CD8-positive, alpha-beta T cell (primary cell): ENCODE measurements at places on chromosomes 1 and 21.

DNA sequence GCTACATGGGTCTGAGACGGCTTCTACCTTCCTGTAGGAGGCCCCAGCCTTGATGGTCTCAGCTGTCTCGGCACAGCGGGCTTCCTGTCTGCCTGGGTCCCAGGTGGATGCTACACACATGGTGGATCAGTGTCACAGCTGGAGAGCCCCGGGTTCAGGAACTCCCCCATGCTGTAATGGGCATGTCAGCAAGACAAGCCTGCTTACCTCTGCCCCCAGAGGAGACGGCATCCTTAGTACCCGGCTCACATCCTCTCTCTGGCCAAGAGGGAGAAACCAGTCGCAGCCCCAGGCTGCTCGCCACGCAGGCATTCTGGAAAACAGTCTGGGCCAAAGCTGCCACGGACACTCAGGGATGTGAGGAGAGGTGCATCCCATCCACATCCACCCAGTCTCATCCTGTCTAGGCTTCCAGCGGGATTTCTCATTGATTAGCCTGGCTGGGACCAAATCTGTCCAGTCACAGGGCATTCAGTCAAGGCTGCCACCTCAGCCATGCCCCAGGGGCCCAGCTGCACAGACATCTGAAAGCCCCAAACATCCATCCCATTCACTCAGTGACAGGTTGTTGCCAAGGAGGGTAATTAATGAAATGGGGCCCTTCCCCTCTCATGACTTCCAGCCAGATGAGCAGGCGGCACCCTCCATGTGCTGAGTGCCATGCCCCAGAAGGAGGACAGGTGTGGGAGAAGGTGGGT is 10.5 kb downstream of the SNAP47 start:
- DNase-seq, result no peak

DNA sequence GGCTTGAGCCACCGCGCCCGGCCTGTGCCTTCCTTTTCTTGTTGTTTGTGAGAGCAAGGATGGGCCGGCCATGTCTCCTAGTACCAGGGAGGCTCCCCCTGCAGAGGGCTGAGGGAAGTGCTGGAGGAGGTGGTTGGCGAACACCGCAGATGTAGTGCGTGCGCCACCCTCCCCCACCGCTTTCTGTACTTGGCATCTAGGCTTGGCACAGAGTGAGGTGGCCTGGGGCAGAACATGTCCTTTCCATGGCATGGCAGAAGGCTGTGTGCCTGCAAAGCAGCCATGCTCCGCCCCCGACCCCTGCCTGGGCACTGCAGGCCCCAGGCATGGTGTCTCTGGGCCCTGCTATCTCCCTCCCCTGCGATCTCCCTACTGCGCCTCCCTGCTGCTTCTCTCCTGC is 30.7 kb downstream of the ALPL start:
- DNase-seq, result no peak

GRCh38 chr1:169126335-169126734 is 19.8 kb downstream of the ATP1B1 start:
- no peak for DNase-seq

- DNase-seq, result no peak
Measured at GRCh38 chr1:168163670-168164069, 15.1 kb upstream of the TIPRL start.

DNA sequence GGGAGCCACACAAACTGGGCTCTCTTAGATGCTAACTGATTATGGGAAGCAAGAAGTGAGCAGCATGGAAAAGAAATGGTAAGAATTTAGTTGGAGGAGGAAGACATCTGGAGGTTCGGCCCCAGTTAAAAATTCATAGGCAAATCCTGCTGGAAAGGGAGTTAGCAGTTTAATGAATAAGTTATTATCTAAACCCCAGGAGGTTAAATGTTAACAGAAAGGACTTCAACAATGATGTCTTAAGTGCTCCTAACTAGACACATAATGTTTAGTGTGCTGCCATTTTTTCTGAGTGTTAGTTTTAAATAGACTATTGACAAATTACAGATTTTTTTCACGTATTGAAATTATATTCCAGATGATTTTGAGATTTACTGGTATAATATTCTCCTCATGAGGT is 1265.3 kb upstream of the ADGRL2 start:
- no peak for DNase-seq

DNA sequence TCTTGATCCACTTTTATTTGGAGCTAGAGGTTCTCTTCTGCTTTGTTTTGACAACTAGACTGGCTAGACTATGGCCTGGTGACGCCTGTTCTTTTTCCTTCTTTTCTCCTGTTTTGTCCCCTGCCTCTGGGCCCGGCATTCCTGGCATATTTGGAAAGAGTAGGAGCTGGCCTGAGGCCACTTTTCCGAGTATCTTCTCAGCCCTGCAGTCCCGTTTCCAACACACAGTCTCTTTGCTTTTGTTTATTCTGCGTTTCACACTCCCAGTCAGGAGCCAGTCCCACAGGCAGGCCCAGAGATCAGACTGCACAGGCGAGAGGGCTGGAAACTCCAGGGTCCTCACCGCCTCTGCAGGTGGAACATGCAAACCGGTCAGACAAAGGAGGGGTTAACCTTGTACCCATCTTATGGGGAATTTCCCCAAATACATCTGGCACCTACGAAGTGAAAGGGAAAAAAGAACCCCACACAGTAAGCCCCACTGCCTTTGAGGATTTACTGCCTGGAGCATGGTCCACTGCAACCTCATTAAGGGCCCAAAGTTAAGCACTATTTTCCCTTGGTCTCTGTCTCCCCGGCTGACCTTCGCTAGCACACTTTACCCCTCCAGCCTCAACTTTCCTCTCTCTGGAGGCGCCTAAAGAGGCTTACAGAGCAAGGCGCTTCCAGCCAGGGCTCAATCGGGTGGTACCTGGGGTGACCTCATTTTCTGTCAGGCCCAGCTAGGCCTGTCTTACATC is 141.1 kb downstream of the TOMM20 start:
- no peak for DNase-seq

DNA sequence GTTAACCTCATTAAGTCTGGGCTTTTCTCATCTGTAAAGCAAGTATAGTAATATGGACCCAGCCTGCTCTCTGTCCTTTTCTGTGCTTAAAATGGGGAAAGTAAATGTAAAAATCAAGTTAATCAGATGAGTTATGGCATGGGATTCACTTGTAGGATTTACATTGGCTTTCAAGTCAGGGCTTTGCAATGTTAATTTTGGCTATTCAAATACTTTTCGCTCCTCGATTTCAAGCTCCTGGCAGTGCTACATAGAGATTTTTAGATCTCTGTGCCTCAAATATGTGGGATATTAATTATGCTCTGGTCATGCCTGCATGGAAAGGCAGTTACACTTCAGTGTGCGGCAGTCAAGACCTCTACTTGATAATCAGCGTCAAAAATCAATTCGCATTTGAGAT is 709.8 kb downstream of the LTN1 start:
- DNase-seq, result no peak

GRCh38 chr1:188140958-188141357 is 1312.2 kb downstream of the PLA2G4A start:
- DNase-seq, result no peak

GRCh38 chr1:55338448-55338820 is 123.3 kb upstream of the USP24 start:
- no peak for DNase-seq

- DNase-seq, result no peak
Measured at GRCh38 chr1:67060811-67061218, 6.9 kb upstream of the SLC35D1 start.

GRCh38 chr1:162856260-162856659 is 4.7 kb downstream of the CCDC190 start:
- DNase-seq, result no peak

DNA sequence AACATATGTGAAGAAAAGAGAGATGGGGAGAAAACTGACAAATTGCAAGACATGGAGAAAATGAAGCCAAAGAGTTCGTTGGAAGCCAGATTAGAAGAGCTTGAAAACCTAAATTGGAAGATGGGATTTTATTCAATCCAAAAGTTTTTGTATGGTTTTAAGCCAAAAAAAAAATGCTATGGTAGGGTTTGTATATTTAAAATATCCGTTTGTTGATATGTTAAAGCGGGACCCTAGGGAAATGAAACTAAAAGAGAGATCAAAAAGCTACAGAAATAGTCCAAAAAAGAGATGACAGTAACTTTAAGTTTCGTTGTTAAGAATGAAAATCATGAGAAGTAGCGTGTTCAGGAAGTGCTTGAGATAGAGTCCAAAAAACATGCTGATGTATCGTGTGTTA is 617.7 kb upstream of the ADGRL2 start:
- DNase-seq, result no peak

DNA sequence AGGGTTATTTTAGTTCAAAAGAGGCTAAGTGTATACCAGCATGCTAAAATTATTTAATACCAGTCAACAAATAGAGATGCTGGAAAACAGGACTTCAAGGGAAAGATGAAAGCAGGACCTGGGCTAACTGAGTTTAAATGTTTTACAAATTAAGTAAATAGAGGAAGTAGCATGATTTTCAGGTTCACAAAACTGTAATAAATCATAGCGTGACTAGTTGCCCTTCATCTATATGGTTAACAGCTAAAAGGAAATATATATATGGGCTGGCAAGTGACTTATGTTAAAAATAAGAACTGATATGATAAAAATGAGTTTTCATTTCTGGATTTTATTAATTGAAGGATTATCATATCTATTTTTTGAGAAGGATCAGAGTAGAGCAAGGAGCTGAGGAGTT is 25.6 kb downstream of the DPYD start:
- DNase-seq, result no peak

- DNase-seq, result no peak
Measured at GRCh38 chr1:1332774-1333480, 1.8 kb downstream of the TAS1R3 start.

GRCh38 chr21:41422546-41423304 is 3.3 kb upstream of the MX1 start:
- no peak for DNase-seq

- no peak for DNase-seq
Measured at GRCh38 chr1:34918386-34918976, 11.0 kb downstream of the DLGAP3 start.

- DNase-seq, result no peak
Measured at GRCh38 chr1:156852418-156852874, 6.5 kb downstream of the INSRR start.

GRCh38 chr1:238306411-238306810 is 415.7 kb upstream of the ZP4 start:
- no peak for DNase-seq

- DNase-seq, result no peak
Measured at GRCh38 chr1:3676581-3677470, 24.5 kb downstream of the TP73 start.

GRCh38 chr1:77948841-77949424 is 29.9 kb downstream of the FUBP1 start:
- no peak for DNase-seq

GRCh38 chr1:110542725-110543124 is 23.8 kb upstream of the KCNA10 start:
- DNase-seq, result no peak

DNA sequence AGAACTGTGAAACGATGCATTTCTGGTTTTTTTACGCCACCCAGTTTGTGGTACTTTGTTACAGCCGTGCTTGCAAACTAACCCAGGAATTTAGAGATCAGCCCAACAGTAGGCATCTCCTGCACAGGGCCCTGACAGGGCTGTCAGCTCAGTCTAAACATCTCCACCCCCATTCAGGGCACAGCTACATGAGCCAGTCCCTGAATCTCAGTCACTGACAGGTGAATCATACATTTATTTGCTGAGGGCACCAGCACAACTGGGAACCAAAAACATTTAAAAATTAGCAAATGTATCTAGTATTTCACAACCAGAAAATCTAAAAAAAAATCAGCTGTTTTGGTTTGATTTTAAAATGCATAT is 30.7 kb downstream of the PRDX6 start:
- no peak for DNase-seq

GRCh38 chr1:30444401-30444800 is 279.0 kb downstream of the MATN1 start:
- no peak for DNase-seq

- DNase-seq, result no peak
Measured at GRCh38 chr1:225435487-225435886, 7.6 kb upstream of the LBR start.

GRCh38 chr1:43267818-43268425 is 1.9 kb upstream of the TMEM125 start:
- peak; percentile 29 for DNase-seq

GRCh38 chr1:162187687-162188276 is 118.3 kb downstream of the NOS1AP start:
- DNase-seq, result no peak

DNA sequence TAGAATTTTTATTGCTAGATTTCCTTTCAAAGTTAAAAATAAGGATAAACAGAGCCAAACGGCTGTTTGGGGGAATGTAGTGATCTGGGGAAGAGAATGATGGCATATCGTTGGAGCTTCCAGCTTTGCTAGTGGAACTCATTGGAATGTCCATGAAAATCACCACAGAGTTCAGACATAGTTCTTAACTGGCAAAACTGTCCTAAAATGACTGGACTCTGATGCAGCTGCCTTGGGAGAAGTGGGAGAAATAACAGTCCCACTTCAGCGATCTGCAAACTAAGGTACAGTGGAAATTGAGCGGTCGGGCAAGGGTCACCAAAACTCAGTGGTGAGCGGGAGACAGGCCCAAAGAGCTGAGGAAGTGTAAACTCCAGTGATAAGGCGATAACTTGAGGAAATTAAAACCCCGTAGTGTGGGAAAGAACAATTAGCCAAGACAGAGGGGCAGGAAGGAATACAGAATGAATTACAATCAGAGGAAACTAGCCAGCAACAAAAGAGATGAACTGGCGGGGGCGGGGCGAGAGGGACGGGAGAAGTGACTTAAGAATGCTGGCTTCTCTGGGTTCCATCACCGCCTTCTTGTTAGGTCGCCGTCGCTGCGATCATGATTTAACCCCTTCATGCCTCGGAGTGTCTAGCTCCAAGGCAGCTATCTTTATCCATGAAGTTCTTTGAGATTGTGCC is 89.8 kb upstream of the ARHGAP29 start:
- no peak for DNase-seq

- DNase-seq, result no peak
Measured at GRCh38 chr1:99852648-99853047, 2.5 kb downstream of the AGL start.

GRCh38 chr1:108892356-108893140 is 15.8 kb downstream of the GPSM2 start:
- DNase-seq, result no peak

- no peak for DNase-seq
Measured at GRCh38 chr1:183368213-183369108, 49.7 kb downstream of the NMNAT2 start.

GRCh38 chr1:175922254-175922881 is 179.0 kb upstream of the TNR start:
- DNase-seq, result no peak

DNA sequence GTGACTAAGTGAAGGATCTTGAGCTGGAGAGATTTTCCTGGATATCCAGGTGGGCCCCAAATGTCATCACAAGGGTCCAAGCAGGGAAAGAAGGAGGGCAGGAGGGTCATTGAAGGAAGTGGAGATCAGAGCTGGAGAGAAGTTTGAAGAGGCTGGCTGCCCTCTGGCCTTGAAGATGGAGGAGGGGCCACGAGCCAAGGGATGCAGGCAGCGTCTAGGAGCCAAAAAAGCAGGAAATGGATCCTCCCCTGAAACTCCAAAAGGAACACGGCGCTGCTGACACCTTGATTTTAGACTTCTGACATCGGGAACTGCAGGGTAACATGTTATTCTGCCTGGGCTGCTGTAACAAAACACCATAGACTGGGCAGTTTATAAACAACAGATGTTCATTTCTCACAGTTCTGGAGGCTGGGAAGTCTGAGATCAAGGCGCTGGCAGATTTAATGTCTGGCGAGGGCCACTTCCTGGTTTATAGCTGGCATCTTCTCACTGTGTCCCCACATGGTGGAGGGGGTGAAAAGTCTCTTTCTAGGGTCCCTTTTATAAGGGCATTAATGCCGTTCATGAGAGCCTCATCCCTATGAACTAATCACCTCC is 28.8 kb upstream of the ZBTB21 start:
- no peak for DNase-seq

- DNase-seq, result no peak
Measured at GRCh38 chr1:75461808-75462325, 149.0 kb downstream of the SLC44A5 start.

GRCh38 chr1:221998781-221999180 is 256.9 kb upstream of the DUSP10 start:
- DNase-seq, result no peak
